Suprapubic skin (tissue), 4 donors: ENCODE measurements at places on chromosomes 6 and 20. TPM values are rescaled to one million over a fixed set of nuclear protein-coding genes. Genes with fewer than 3 reads are reported as not detected.

Gene CALHM6
- 0.76 TPM for total RNA-seq

Gene MCCD1
- not detected for total RNA-seq

Gene BMP2
- total RNA-seq: 30.1 TPM

Gene ARMH2
- total RNA-seq: not detected

Gene CASS4
- total RNA-seq: 0.86 TPM

Gene ZKSCAN8
- total RNA-seq: 12.4 TPM

Gene POM121L2
- not detected for total RNA-seq

Gene SLC25A27
- 18.3 TPM for total RNA-seq

Gene PGC
- total RNA-seq: not detected

Gene GRM1
- 0.48 TPM for total RNA-seq

Gene KIF25
- not detected for total RNA-seq

Gene LINC00237
- 0.83 TPM for total RNA-seq

DNA sequence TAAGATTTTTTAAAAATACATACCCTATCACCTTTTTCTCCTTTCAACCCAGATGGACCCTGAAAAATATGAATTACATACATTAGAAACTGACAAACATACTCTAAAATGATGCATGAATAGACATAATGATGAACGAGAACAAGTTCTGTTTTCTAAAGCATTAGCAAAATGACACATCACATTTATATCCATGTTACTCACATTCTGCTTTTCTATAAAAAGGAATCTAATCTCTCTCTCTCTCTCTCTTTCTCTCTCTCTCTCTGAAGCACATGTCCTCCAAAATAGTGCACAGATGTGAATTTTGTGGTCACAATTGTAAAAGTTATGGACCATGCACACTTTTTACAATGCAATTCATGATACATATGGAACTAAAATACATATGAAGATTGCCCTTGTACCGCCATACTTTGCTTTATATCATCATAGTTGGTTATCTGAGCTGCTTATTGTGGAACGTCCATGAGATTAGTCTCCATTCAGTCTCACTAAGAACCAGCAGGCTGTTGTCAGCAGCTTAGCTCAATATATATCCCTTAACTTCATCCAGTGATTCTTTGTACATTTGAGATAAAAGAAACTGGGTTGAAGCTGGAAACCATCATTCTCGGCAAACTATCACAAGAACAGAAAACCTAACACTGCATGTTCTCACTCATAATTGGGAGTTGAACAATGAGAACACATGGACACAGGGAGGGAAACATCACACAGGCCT is 114.2 kb downstream of the COL12A1 start:
- no peak for DNase-seq

GRCh38 chr6:56004426-56004825 is 129.0 kb upstream of the BMP5 start:
- DNase-seq: no peak

- no peak for DNase-seq
Measured at GRCh38 chr6:45196121-45196520, 132.0 kb upstream of the RUNX2 start.

GRCh38 chr6:151494936-151495320 is 1.1 kb downstream of the CCDC170 start:
- no peak for DNase-seq

GRCh38 chr20:1711826-1712601 is 54.4 kb upstream of the SIRPG start:
- DNase-seq: no peak

- DNase-seq: no peak
Measured at GRCh38 chr6:98539741-98540140, 294.6 kb upstream of the POU3F2 start.

GRCh38 chr20:38393259-38393658 is 41.9 kb downstream of the SNHG17 start:
- DNase-seq: no peak

- no peak for DNase-seq
Measured at GRCh38 chr6:103507052-103507451, 1352.7 kb downstream of the HACE1 start.

DNA sequence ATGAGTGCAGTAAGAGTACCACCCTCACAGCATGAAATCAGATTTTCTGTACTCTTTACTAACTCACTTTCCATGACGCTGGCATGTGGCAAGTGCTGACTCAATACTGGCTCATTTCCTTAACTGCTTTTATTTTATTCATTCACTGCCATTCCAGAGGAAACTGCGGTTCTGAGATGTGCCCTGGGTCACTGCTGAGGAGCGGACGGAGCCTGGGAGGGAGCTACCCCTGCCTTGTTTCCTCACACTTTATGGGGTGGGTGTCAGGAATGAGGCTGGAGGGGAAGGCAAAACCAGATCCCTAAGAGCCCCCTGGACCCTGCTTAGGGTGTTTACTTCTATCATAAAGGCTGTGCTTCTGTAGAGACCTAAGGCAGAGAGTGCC is 14.4 kb downstream of the NT5E start:
- DNase-seq: no peak

DNA sequence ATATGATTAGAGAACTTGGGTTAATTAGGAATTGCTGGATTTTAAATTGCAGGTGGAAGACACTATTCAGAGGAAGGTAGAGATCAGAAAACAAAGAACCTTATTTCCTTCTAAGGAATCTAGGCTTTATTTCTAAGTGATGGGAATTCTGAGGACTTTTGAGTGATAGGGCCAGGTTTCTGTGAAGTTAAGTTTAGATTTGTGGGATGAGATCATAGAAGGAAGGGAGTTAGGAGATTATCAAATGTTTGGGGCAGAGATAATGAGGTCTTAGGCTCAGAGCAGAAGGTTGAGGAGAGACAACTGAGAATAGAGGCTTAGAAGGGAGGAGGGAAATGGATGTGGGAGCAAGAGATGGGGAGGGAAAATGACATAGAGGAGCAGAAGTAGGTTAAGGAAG is 109.7 kb upstream of the MMS22L start:
- DNase-seq: no peak

- no peak for DNase-seq
Measured at GRCh38 chr20:19396460-19397081, 184.1 kb downstream of the SLC24A3 start.

- no peak for DNase-seq
Measured at GRCh38 chr6:95589067-95589466, 11.7 kb downstream of the MANEA start.

- no peak for DNase-seq
Measured at GRCh38 chr20:58855506-58856389, 3.2 kb downstream of the GNAS start.

GRCh38 chr6:26195376-26195923 is 108.2 kb downstream of the HFE start:
- DNase-seq: peak; percentile 90

DNA sequence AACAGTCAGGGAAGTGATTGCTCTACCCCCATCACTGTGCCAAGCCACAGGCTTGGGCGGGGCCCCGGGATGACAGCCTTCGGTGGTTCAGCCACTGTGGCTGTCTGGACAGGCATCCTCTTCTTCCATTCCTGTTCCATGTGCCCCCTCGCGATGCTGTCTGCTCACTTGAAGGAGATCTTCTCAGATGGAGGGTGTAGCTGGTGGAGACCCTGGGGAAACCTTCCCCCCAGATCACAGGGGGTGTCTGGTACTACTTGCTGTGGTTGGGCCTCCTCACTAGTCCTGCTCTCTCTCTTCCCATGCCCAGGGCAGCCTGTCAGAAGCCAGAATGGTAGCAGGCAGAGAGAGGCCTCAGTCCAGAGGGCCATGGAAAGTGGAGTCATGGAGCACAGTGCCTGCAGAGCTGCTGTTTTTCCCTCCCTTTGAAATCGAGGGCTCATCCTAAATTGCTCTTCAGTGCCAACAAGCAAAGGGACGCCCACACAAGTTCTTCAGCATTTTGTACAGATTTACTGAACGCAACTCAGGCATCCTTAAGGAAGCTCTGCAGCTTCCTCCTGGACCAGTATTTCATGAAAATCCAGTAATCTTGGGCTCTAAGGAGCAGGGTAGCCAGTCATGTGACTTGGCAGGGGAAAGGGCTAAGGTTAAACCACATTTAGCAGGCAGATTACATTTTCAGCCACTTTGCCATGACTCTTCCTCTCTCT is 326.6 kb downstream of the ZFAND3 start:
- DNase-seq: no peak

DNA sequence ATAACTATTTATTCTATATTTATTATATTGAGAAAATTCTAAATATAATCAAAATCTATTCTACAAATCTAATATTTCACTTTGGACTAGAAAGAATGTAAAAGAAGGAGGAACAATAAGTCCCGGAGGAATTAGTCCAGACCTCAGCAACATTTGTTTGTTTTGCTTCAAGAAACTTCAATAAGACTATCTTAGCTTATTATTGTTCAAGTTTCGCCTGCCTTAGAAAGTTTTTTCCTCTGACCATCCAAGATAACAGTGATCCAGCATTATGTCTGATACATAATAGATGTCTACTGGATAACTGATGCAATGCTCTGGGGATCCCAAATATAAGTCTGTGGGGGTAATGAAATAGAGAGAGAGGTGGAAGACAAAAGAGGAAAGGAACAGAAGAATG is 28.7 kb upstream of the NT5E start:
- no peak for DNase-seq

DNA sequence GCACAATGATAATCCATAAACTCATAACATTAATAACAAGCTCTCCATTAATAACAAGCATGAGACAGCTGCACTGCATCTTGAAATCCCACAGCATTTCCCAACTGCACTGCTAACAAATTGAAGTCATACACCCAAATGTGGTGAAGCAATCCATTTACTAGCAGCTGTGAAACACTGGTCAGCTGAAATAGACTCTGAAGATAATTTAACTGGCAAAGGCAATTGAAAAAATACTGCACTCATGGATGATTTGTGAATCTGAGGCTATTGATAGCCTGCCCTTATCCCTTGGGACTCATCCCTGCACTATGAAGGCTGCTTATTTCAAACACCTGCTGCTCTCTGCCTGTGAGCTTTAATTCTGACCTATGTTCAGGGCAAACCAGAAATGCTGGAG is 49.1 kb upstream of the PLCB1 start:
- no peak for DNase-seq

DNA sequence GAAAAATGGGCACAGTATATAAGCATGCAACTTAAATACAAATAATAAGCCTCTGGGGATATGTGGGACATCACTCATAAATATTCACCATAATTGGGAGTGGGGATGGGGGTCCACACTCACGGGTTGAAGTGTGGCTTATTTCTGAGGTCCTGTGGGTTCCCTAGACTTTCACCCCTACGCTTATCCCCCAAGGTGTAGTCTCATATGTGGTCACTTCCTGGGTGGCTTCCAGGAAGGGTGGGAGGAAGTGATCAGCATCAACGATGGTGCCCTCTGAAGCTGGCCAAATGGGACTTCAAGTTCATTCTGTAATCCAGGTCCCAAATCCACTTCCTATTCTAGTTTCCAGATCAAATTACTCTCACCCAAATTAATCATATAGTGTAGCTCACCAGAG is 59.5 kb downstream of the GNAS start:
- no peak for DNase-seq
